ENCODE measurements at places on chromosomes 6 and 20.

- no peak for DNase-seq
Observed at GRCh38 chr6:151027295-151027747, 161.8 kb downstream of the MTHFD1L start.

DNA sequence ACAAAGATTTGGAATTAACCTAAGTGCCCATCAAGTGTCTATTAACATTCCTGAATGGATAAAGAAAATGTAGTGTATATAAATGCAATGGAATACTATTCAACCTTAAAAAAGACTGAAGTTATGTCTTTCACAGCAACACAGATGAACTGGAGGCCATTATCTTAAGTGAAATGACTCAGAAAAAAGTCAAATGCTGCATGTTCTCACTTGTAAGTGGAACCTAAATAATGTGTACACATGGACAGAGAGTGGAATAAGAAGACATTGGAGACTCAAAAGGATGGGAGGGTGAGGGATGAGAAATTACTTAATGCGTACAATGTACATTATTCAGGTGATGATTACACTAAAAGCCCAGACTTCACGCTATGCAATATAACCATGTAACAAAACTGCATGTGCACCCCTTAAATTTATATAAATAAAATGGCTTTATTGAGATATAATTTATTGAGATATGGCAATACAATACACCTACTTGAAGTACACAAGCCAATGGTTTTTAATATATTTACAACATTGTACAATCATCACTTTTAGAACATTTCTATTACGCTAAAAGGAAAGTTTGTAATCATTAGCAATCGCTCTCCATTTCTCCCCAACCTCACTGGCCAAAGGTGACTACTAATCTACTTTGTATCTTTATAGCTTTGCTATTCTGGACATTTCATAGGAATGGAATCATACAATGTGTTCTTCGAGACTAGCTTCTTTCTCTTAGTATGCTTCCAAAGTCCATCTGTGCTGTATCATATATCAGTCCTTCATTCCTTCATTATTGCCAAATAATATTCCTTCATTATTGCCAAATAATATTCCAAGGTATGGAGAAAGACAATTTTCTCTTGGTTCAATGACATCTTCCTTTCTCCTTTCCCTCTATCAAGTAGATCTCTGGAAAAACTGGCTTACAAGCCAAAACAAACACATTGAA is 5.8 kb downstream of the STX7 start:
- DNase-seq: no peak

- DNase-seq: no peak
Observed at GRCh38 chr6:155378276-155378675, 64.0 kb upstream of the TFB1M start.

DNA sequence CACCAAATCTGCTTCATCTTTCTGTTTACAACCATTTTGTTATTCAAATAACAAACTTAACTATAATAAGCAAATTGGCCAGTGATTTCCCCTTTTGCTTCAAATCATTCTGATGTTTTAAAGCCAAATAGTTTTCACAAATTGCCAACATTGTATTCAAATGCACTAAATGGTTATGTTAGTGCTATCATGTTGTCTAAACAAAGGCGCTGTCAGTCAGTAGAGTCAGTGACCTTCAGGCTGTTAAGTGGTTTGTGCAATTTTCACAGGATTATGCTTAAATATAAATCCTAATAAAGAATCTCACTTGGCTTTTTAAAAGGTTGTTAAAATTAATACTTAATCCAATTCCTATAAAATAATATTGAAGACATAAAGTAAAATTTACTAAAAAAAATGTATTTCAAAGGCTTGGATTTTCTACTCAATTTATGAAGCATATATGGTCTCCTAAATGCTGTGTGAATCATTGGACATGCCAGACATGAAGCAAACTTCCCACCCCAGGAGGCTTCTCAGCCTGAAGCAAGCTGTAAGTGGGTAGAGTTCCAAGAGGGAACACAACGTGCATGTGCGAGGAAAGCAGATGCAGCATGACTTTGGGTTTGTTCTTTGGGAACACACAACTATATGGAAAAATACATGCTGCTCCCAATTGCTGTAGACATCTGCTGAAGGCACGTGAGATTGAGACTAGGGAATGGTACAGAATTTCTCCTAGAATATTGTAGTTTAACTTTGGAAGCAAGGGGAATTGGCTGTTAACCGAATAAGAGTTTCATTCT is 54.9 kb downstream of the RSPO3 start:
- no peak for DNase-seq

DNA sequence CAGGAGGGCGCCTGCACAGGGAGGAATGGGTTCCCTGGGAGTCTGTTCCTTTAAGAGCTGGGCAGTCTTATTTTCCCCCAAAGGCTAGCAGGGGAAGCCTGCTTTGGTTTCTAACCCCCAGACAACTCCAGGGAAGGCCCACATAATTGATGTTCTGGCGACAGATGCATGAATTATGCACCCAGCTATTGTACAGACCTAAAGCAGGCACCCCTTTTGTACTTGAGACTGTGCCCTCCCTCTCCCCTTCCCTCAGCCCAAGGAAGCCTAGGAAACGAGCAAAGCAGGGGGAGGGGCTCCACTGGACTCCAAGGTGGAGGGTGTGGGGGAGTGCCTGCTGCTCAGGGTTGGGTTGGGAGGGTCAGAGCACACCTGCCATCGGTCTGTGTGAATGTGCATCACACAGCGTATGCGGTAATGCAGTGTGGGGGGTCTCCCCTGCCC is 102.1 kb downstream of the KCNB1 start:
- no peak for DNase-seq

GRCh38 chr20:1171461-1172093 is 13.2 kb downstream of the TMEM74B start:
- peak; percentile 46 for DNase-seq

DNA sequence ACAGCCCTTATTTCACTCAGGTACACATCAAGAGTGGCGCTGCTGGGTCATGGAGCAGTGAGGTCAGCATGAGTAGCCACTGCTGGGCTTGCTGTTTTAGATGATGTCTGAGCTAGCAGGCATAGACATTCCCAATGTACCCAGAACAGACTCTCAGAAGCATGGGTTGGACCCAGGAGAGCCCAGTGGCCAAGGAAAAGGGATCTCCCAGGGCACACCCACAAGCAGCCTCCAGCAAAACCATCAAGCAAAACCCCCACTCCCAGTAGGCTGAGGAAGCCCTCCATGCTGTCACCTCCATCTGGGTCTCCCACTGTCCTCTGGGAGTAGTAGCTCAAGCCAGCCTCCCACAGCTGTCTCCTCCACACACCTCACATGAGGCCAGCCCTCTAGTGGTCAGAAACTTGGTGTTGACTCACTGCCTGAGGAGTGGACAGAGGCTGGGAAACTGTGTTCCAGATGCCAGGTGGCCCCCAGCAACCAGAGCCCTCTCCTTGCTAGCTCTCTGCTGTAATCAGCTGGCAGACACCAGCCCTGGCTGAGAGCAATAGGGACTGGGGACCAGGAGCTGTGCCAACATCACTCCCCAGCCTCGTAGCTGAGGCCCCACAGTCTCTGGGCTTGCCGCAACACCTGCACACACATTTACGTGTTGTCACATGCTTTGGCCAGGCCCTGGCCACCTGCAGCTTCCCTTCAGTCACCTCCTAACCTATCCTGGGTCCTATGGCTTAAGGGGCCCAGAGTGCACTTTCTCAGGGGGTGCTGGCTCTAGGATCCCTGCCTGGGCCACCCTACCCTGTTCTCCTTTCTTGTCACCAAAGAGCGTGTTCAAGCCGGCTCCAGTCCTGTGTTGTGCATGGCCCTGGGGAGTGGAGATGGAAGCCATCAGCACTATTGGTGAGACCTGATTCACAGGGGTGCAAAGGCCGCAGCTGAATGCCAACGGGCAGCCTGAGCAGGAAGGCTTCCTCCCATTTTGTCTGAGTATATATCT is 1.9 kb upstream of the AP5S1 start:
- peak; percentile 91 for DNase-seq

GRCh38 chr6:41488433-41489119 is 57.6 kb upstream of the FOXP4 start:
- DNase-seq: peak; percentile 39

DNA sequence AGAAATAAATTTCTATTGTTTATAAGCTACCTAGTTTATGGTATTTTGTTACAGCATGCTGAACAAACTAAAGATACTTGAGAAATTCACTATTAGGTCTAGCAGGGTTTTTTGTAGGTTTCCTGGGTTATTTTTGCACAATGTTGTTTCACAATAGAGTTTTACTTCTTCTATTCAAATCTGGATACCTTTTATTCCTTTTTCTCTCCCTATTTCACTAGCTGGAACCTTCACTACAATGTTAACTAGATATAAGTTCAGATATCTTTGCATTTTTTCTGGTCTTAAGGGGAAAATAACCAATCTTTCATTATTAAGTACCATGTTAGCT is 237.7 kb upstream of the CITED2 start:
- DNase-seq: no peak

- DNase-seq: peak; percentile 10
Observed at GRCh38 chr20:47762699-47763268, 22.5 kb downstream of the SULF2 start.

GRCh38 chr6:10404107-10404798 is 10.6 kb downstream of the TFAP2A start:
- peak; percentile 98 for DNase-seq

All from GM23248 (cell line).